ENCODE measurements at places on chromosomes 7 and 10.

DNA sequence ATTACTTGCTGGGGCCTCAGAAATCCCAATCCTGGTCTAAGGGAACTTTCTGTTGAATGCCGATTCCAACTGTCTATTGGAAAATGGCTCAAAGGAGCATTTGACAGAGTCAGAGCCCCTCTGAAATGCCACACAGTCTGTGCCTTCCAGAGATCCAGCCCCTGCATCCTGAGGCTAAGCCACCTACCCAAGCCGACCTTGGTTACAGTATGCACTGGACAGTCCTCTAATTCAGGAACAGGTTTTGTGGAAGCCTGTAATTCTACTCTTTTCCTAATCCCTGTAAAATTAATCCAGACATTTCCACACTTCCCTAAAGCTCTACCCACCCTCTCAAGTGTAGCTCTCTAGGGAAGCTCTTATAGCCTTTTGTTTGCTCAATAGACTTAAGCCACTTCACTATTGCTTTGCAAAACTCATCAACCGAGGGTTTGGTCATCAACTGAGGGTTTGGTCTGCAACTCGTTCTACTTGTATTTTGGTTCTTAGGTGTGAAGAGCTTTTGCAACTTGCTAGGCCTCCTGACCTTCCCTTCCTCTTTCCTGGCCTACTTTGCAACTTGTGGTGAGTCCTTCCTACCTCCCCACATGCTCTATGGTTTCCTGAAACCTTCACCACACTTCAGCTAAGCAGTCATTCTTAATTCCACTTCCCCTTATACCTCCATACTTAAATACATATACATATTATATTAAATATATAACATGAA is 364.8 kb downstream of the SFMBT2 start:
- DNase-seq: peak; percentile 53

DNA sequence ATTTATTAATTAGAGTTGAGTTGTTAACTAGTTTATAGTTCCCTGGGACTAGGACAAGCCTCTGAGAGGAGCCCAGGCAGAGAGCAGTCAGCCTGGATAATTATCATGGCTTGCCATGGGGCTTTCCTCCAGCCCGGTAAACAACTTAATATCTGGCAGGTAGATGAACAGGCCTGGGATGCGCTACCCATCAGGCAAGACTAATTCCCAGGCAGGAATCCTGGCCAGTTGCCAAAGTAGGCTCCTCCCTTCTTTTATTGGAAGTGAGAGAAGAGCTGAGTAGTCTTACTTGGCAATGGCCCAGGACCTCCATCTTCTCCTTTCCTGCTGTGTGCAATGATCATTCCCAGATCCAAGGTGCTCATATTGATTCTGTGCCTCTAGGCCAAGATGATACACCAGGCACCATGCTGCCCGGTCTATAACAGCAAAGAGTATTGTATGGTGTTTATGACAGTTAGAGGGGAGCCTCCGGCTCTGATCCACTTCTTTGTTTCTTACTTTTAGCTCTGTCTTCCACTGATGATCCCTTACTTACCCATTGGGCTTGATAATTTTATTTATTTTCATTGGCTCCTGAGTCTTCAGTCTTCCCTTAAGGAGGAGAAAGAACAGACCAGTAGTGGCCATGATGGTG is 408.7 kb downstream of the REEP3 start:
- DNase-seq: no peak

GRCh38 chr7:64893401-64893800 is 9.7 kb upstream of the ZNF273 start:
- no peak for DNase-seq

- no peak for DNase-seq
Observed at GRCh38 chr10:79615577-79615976, 4.8 kb downstream of the SFTPA1 start.

DNA sequence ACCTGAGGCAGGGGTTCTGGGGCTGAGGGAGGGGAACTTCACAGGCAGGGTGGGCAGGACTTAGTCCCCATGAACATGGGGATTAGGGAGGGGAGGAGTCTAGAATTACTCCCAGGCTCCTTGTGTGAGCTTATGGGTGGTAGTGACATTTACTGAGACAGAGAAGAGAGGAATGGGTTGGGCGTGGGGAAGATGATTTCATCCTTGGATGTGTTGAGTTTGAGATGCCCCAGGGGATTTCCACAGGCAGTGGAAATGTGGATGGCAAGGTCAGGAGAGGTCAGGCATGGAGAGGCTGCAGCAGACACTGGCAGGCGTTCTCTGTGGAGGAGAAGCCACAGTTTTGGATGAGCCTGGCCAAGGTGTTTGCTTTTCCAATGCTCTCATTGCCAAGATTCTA is 26.4 kb upstream of the GSDME start:
- no peak for DNase-seq

DNA sequence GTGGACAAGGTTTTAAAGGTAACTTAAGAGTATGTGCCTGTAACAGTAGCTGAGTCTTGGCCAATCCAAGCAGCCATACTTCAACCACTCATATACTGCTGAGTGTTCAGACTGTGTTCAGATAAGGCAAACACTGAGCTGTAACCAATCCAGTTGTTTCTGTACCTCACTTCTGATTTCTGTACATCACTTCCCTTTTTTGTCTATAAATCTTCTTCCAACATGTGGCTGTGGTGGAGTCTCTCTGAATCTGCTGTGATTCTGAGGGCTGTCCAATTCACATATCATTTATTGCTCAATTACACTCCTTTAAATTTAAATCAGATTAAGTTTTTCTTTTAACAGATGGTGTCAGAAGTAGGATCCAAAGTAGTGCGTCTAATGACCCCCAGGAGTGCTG is 149.5 kb upstream of the PHF14 start:
- no peak for DNase-seq

DNA sequence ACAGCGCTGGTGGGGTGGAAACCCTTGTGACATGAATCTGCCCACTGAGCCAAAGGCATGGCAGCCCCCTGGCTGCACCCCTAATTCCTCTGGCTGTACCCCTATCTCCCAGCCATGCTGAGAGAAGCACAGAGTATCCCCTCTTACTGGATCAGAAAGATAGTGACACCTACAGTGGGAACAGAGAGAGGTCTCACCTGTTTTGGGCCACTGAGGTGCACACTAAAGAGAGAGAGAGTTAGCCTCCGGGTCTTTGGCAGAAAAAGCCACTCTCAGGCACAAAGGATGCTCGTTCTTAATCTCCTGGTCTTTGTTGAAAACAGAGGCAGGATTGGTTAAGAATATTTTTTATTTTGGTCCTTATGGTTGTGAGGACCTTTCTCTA is 11.3 kb downstream of the TSPAN14 start:
- DNase-seq: no peak

- DNase-seq: no peak
Observed at GRCh38 chr10:96228408-96228994, 42.9 kb downstream of the BLNK start.

GRCh38 chr10:97932932-97933530 is 83.4 kb downstream of the GOLGA7B start:
- no peak for DNase-seq

GRCh38 chr10:88116971-88117626 is 253.7 kb downstream of the PTEN start:
- DNase-seq: no peak

- no peak for DNase-seq
Observed at GRCh38 chr10:59985639-59986038, 79.3 kb upstream of the CCDC6 start.

- DNase-seq: no peak
Observed at GRCh38 chr10:64358907-64359306, 837.7 kb downstream of the REEP3 start.

DNA sequence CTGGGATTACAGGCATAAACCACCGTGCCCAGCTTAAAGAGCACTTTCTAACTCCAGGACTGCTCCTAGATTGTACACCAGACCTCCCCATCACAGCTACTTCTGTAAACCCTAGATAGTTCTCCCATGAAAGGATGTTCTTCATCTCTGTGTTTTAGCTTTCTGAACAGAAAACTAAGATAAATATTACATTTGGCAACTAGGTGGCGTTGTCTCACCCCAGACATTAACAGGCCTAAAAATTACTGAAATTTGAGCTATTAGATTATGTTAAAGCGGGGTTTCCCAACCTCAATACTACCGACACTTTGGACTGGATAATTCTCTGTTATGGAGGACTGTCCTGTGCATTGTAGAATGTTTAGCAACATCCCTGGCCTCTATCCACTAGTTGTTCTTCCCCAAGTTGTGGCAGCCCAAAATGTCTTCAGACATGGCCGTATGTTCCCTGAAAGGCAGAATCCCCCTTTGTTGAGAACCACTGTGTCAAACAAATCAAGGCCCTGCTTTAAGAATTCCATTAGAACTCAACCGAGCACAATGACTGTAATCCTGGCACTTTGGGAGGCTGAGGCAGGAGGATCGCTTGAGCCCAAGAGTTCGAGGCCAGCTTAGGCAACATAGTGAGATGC is 19.1 kb downstream of the ATOH7 start:
- DNase-seq: peak; percentile 41

DNA sequence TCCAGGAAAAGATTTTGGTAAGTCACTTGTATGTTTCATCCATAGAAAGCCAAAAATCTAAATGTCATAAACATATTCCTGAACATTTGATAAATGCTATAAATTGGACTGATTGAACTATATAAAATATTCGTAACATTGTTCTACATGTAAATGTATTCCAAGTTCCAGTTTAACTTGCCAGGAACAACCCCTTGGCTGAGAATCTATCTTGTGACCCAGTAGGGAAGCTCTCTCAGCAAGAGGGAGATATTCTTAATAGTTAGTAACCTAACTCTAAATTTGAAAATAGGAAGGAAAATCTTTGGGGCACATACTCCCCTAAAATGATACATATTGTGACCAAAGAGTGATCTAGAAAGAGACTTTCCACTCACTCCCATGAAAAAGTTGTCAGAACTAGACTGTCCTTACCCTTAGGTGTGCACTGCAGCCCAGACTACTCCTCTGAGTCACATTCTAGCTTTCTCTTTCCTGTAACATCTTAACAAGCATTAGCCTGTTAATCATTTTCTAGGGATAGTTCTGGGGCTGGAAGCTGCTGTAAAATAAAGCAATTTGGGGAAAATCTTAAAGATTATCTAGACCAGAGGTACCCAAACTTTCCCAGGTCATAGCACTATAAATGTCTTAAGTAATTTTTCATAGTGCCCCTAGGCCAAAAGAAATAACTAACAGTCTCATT is 73.7 kb upstream of the SKAP2 start:
- DNase-seq: no peak

- no peak for DNase-seq
Observed at GRCh38 chr7:143255564-143255963, 7.7 kb upstream of the GSTK1 start.

DNA sequence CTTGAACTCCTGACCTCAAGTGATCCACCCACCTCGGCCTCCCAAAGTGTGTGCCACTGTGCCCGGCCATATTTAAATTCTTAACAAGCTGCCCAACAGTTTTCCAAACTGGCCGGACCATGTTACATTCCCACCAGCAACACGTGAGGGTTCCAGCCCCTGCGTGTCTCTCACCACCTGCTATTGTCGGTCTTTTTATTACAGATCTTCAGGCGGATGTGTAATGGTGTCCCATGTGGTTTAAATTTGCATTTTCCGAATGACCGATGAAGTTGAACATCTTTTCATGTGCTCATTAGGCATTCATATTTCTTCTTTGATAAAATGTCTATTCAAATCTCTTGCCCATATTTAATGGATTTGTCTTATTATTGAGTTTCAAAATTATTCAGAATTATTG is 11.5 kb downstream of the ELFN1 start:
- no peak for DNase-seq

- no peak for DNase-seq
Observed at GRCh38 chr7:114212721-114213429, 201.7 kb upstream of the FOXP2 start.

GRCh38 chr10:105391670-105392351 is 750.7 kb downstream of the SORCS3 start:
- no peak for DNase-seq

- no peak for DNase-seq
Observed at GRCh38 chr10:86393862-86394455, 27.4 kb upstream of the GRID1 start.

- peak; percentile 37 for DNase-seq
Observed at GRCh38 chr7:94656925-94657731, 1.2 kb upstream of the SGCE start.

- DNase-seq: peak; percentile 9
Observed at GRCh38 chr7:132580277-132580676, 4.0 kb upstream of the PLXNA4 start.

- no peak for DNase-seq
Observed at GRCh38 chr7:70344726-70345125, 746.5 kb downstream of the AUTS2 start.

DNA sequence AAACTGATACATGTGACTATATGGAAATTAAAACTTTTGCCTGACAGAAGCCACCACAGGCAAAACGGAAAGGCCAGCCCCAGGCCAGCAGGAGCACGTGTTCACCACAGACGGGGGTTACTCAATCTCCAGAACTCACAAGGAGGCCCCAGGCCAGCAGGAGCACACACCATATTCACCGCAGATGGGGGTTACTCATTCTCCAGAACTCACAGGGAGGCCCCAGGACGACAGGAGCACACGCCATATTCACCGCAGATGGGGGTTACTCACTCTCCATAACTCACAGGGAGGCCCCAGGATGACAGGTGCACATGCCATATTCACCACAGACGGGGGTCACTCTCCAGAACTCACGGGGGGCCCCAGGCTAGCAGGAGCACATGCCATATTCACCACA is 61.5 kb downstream of the NKX6-2 start:
- no peak for DNase-seq

DNA sequence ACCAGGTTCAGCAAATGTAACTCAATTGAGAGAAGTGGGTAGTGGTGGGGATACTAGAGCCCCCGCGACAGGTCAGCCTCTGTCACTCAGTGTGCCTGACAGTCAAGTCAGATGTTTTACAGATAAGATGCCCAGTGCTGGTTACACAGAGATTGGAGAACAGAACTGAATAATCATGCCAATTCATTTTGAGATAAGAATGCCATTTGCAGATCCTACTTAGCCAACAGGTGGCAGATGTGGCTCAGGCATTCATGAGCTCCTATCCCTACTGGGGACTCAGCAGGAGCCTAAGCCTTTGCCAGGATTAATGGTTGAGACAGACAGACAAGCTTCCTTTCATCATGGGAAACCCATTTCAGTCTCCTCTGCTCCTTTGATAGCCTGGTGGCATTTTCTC is 137.8 kb downstream of the MAPK8 start:
- DNase-seq: no peak

- DNase-seq: no peak
Observed at GRCh38 chr7:37392673-37393017, 56.0 kb downstream of the ELMO1 start.
